ENCODE measurements at places on chromosomes 1 and 21.
A peak's percentile ranks its signal among the peaks of the same experiment; 100 is the strongest.

- DNase-seq = no peak
Measured at GRCh38 chr1:205217418-205217817, 5.9 kb upstream of the DSTYK start.

- peak; percentile 96 for DNase-seq
Measured at GRCh38 chr1:116878804-116879477, 30.8 kb upstream of the PTGFRN start.

DNA sequence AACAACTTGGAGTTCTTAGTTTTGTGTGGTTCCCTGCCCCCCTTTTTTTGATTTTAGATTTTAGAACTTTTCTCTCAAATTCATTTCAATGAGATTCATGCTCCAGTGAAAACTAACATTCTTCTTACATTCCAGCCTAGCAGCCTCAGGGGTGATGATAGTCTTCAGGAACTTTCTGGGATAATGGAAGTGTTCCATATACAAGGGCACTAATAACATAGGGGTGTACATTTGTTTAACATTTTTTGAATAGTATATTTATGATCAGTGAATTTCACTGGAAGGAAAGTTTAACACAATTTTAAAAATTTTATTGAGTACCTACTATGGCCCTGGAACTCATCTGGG lies 61.4 kb upstream of the ZNF648 start:
- DNase-seq = no peak

GRCh38 chr1:180628646-180629045 lies 3.2 kb upstream of the XPR1 start:
- DNase-seq = no peak

GRCh38 chr21:30434033-30434631 lies 4.1 kb downstream of the KRTAP13-4 start:
- no peak for DNase-seq

DNA sequence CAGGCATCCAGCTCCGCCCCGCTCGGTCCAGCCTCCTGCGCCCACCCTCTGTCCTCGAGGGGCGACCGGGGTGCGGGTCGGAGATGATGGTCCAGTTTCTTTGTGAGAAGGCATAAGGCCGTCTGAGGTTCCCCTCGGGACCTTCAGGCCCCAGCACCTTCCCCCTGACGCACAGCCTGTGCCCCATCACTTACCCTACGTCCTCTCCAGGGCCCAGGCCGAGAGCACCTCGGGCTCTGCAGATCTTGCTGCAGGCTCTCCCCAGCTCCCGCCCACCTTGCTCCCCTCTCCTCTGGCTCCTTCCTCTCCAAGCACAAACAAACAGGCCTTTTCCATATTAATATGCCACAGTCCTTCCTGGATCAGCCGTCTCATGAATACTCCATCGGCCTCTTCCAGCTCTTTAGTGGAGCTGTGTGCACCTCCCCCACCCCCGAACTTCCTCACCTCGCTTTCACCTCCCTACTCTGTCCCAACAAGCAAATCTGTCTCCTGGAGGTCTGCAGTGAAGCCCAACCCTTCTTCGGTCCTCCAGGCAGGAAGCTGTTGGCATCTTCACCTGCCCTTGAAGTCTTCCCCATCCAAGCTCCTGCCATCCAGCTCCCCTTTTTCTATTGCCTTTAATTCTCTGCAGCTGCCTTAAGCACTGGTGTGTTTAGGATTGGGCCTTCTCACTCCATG lies 448 bp upstream of the COL9A2 start:
- no peak for DNase-seq

All from NCI-H146 (cell line).